SW480 (cell line): ENCODE measurements at places on chromosomes 6 and 20.

GRCh38 chr6:18445228-18445627, 58.1 kb downstream of the RNF144B start:
- DNase-seq = no peak

DNA sequence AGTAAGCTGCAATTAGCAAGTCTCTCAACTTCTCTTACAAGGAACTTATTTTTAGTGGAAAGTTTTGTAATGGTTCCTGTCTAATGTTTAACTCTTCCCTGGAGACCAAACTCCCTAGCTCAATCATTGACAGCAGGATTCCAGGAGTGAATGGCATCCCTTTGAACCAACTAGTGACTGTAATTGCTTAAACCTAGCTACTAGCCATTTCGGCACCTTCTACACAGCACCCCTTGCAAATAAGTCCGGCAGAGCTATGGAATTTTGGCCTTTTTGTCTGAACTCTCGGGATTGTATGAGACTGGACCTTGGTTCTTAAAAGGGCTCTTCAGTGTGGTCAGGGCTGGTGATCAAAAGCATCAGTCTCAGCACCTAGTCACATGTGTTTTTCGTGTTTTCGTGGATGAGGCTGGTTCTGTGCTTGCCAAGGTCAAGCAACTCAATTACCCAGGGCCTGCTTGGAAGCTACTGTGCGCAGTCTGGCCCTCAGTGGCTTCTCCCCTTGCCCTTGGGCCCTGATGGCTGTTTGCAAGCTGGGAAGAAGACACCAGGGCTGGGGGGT, 135.3 kb upstream of the NEDD9 start:
- DNase-seq = no peak

- DNase-seq = no peak
Observed at GRCh38 chr20:19881080-19881840, 123.2 kb downstream of the RIN2 start.

DNA sequence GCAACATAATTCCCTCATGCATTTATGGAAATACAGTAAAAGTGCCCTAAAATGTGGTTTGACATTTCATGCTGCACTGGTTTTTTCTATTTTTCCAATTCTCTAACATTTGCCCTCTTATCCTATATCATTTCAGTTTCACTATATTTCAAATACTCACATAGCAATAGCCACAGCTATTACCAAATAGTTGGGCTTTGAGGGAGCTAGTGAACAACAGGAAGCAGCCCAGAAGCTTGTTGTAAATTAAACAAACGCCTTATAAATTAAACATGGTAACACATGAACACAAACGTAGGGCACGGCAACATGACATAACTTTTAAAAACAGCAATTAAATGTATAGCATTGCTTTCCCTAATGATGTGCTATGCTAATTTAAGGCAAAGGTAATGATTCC, 469.0 kb downstream of the CDC5L start:
- no peak for DNase-seq

- no peak for DNase-seq
Observed at GRCh38 chr6:132687306-132687705, 26.5 kb downstream of the VNN1 start.

DNA sequence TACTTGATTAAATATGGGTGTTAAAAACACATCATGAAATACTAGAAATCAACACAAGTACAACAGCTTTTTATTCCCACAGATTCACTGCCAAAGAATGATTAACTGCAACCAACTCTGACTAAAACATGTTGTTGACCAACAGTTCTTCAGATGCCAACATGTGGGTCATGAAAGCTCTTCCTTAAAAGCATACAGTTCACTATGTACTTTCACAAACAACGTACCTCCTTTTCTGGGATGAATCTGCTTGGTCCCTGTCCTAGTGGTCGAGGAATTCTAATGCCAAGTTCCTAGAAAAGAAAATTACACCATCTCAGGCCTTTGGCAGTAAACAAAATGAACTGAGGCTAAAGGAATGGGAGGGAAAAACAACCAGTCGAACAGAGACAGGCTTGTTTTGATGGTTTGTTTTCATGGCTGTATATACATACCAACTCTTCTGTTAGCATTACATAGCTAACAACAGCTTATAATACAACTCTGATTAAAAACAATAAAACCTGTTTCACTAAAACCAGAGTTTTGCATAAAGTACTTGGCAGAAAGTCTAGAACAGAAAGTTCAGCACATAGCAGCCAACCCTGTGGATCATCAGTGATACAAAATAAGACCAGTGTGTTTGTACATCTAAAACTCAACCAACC, 92.5 kb downstream of the SESN1 start:
- DNase-seq = no peak

GRCh38 chr6:158758941-158759479, 60.2 kb downstream of the EZR start:
- no peak for DNase-seq

GRCh38 chr20:32231847-32232246, 24.2 kb downstream of the POFUT1 start:
- no peak for DNase-seq

GRCh38 chr6:10449751-10450150, 34.9 kb upstream of the TFAP2A start:
- DNase-seq = no peak

GRCh38 chr6:140905724-140906123, 1227.0 kb upstream of the GJE1 start:
- no peak for DNase-seq
